ENCODE measurements at places on chromosomes 5 and 9.

DNA sequence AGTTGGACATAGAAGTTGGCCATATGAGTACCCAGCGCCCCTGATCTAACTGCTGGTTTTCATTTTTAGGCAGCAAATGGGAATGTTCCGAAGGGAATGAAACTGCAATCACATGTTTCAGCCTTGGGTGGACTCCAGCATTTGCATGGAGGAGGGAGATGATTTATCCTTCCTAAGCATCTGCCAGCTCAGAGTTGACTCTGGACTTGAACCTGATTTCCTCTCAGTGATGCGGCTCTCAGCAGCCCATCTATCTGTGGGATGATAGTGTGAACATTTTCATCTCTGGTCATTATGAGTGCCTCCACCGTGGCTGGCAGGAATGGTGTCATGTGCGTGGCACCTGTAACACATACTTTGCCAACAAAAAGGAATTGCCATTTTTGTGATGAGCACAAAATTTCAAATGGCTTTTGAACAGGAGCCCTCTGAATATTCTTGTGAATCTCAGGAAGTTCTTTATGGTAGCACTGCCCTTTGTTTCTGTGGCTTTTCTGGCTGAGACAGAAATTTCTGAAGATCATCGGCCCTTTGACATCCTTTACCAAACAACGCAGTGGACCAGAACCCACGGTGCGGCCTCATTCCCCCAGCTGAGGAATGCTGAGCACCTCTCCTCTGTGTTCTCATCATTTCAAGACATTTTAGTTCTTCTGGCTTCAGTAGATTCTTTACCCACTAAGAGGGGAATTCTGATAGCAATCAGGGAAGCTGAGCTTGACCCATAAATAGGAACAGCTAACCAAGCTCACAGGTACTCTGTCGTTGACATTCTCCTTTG lies 28.5 kb downstream of the FUBP3 start:
- no peak for DNase-seq

DNA sequence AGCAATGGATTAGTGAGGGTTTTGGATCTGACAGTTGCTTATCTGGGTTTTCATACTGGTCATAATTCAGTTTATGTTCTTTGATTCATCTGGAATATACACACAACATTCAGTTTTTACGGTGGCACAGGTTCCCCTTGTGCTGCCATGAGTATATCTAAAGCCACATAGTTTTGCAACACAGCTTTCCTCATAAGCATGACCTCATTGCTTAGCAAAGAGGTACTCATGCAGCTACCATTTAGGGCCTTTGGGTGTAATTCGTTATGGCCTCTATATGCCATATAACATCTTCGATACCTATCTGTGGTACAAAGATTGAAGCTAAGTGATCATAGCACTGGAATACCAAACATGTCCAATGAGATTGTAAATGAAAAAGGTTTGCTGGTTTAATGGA lies 2.9 kb upstream of the RBM22 start:
- no peak for DNase-seq

DNA sequence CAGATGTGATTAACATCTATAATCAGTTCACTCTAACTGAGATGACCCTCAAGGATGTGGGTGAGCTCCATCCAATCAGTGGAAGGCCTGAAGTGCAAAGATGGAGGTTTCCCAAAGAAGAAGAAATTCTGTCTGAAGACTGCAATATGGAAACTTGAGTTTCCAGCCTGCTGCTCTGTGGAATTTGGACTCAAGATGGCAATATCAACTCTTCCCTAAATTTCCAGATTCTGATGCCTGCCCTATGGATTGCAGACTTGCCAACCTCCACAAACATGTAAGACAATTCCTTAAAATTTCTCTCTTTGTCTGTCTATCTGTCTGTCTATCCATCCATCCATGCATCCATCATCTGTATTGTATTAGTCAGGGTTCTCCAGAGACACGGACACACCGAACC lies 85.9 kb downstream of the ICE1 start:
- no peak for DNase-seq

DNA sequence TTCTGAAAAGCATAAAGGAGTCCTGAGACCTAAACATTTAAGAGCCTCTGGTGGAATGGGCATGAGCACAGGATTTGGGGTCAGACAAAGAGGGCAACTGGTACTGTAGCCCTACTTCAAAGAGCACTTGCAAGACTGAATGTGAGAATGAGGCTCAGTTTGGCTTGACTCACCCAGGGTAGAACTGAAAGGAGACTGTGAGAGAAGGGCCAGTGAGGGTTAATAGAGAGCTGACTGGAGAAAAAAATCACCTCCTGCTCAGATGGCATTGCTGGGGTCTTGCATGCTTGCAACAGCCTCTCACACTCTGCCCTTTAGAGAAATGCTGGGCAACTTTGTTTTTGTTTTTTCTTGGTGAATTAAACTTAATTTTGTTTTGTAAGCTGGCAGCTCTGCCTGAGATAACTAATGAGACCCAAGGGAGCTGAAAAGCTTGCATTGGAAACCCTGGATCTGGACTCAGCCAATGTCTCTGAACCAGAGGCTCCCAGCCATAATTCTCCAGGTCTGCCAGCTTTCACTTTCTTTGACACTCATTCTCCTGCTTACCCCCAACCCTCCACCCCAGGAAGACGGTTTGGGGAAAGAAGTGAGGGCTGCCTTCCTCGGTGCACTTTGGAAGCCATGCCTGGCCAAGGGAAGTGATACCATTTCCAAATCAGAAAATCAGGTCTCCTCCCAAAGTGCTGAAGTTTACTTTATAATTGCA lies 161.1 kb upstream of the PANK3 start:
- DNase-seq: no peak

DNA sequence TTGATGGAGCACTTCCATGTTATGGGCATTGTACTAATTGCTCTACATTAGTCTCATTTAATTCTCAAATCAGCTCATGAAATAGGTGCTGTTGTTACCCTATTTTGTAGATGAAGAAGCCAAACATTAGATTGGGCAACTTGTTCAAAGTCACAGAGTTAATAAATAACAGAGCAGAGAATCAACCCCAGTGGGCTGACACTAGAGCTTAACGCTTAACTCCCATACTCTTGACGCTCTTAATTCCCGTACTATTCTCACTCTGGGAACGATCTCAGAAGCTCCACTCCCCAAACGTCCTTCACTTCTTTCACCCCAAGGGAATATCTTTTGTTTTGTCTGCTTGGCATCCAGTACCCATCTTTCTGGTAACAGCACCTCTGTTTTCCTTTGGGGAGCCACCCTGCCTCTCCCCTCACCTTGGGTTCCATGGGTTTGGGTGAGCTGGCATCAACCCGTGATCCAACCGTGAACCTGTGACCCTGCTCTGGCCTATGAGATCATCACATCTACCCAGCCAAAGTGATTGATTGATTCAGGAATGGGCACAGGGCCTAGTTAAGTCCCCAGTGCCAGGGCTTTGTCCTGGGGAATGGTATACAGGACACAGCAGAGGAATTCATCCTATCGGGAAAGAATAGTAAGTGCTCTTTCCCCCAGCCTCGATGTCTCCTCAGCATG lies 169.2 kb downstream of the NR3C1 start:
- no peak for DNase-seq

- DNase-seq: no peak
Observed at GRCh38 chr5:124669956-124670721, 76.3 kb downstream of the ZNF608 start.

DNA sequence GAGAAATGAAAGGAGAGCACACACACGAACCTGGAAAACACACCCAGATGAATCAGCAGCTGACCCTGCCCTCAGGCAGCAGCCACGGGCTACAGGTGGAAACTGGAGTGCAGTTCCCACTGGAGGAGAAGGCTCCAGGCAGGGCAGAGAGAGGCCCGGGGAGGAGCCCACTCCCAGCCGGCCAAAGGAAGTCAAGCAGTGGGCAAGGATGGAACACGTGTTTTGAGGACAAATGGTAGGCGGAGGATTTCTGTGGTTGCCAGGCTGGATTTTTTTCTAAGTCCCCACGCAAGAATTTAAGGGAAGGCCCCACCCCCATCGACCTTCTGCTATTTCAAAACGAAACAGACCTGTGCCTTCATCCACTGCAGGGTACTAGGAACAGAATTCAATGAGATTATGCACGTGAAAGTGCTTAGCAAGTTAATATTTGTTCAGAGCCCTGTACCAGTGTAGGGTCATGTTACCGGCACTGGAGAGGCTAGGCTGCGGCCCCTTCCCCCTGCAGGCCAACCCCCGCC lies 6.8 kb downstream of the EPB41L4B start:
- DNase-seq: no peak

GRCh38 chr5:15365070-15365469 lies 134.9 kb upstream of the FBXL7 start:
- DNase-seq: no peak

- DNase-seq: no peak
Observed at GRCh38 chr9:121838746-121839669, 187.6 kb downstream of the DAB2IP start.

DNA sequence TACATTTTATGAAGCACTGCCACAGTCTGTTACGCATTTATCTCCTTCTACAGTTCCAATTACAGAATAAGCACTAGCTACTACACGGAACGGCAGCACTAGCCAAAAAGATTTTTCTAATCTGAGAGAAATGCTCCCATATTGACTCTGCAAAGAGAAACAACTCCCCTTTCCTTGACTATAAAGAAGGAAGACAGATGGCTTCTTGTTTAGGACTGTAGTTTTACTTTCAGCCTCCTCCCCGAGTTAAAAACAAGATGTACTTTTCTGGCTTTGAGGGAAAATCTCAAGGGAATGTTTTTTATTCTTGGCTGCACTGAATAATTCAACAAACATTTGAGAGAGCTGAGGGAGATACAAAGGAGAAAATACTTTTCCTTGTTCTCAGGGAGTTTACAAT lies 1.9 kb upstream of the SLC44A1 start:
- DNase-seq: no peak

GRCh38 chr5:129244478-129244877 lies 149.9 kb downstream of the ISOC1 start:
- DNase-seq: no peak

GRCh38 chr5:118818604-118819003 lies 169.7 kb downstream of the DTWD2 start:
- DNase-seq: no peak

DNA sequence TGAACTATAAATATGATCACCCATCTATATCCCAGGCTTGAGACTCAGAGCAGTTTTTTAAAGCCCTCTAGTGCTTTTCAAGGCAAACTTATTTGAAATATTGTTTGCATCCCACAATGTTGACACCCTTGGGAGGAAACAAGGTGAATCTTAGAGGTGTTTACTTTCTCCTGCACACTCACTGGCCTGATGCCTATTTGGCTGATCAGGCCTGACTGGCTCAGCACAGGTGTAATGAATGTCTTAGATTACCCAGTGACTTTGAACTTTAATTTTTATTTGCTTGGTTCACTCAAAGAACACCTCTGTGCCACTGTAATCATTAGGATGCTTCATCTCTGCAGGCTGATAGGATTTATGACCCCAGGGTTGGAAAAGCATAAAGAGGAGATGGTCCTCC lies 158.3 kb downstream of the KCTD16 start:
- no peak for DNase-seq

All from C1 segment of cervical spinal cord (tissue), 14 donors.